GM03348 (cell line): ENCODE measurements at places on chromosomes 12 and 14.

DNA sequence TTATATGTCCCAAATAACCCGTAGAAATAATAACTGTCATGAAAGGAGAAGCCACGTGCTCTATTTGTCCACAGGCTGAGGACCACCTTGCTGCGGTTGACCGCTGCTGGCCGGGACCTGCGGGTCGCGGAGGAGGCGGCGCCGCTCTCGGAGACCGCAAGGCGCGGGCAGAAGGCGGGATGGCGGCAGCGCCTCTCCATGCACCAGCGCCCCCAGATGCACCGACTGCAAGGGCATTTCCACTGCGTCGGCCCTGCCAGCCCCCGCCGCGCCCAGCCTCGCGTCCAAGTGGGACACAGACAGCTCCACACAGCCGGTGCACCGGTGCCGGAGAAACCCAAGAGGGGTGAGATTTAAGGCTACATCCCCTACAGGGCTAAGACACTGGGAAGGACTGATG is 21.0 kb downstream of the RPGRIP1 start:
- peak; percentile 25 for DNase-seq

- DNase-seq = no peak
Measured at GRCh38 chr14:94081386-94081820, 293 bp downstream of the IFI27L1 start.

DNA sequence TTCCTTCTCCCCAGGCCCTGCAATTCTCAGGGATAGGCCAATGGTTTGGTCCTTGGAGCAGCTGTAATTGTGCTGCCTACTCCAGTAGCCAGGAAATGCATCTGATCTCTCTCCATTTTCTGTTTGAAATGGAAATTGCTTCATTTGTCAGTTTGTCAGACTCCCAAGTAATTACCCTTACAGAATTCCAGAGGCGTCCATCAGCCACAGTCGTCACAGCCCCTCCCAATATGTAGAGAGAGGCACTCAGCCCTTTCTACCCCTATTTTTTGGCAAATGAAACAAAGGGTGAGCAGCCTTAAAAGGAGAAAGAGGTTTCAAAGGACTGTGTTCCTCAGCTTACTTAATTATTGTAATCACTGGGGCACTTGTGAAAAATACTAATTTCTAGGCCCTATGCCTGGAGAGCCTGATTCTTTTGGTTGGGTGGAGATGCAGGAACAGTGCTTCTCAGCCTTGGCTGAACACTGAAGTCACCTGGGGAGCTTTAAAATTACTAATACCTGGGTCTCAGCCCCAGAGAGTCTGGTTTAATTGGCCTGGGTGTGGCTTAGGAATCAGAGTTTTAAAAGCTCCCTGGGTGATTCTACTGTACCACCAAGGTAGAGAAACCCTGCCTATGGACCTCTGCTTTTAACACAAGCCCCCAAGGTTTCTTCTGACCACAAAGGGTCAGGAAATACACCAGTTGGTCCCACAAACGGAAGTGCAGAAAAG is 190.0 kb downstream of the EMP1 start:
- no peak for DNase-seq

- DNase-seq = peak; percentile 73
Measured at GRCh38 chr12:65695113-65695865, 129.0 kb upstream of the HMGA2 start.

DNA sequence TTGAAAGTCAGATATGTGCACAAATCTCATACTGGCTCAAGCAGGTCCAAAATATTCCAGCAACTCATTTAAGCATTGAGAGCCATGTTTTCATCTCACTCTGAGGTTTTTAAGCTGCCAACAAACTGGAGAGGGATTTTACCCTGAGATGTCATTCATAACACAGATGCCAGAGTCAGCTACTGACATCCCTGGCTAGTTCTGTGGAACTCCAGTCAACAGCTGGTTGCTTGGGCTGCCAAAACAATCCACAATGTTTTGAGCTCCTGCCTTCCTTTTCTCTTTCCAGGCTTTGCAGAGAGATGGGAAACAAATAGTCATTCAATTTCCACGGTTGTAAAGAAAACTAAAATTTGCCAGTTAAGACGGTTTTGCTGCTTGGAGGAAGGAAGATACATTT is 621.2 kb upstream of the FBXO33 start:
- no peak for DNase-seq

GRCh38 chr14:94542111-94542810 is 19.0 kb upstream of the SERPINA4 start:
- DNase-seq = peak; percentile 56

DNA sequence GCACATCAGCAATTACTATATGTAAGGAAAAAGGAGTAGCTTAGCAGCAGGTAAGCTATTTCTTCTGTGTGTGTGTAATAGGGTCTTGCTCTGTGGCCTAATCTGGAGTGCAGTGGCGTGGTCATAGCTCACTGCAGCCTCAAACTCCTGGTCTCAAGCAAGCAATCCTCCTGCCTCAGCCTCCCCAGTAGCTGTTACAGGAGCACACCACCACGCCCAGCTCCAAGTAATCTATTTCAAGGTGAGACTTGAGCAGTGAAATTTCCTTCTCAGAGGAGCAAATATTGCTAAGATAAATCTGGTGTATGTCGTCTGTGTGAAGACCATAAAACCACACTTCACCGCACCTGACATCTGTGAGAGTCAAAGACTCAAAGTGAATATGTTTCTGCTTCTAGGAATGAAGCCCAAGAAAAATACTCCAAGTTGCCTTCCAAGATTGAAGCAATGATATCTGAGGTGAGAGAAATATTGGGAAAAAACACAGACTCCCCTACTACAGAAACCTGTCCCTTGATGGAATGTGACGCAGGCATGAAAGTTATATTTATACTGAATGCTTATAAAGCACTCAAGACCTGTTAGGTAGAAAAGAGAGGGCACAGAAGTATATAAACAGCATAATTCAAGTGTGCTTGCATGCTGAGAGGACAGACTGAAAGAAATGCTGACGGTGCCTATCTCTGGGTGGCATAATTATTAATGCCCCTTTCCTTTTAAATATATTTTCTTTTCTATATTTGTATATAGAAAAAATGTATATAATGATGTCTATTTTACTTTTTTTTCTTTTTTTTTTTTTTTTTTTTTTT is 2.5 kb upstream of the SELPLG start:
- no peak for DNase-seq

DNA sequence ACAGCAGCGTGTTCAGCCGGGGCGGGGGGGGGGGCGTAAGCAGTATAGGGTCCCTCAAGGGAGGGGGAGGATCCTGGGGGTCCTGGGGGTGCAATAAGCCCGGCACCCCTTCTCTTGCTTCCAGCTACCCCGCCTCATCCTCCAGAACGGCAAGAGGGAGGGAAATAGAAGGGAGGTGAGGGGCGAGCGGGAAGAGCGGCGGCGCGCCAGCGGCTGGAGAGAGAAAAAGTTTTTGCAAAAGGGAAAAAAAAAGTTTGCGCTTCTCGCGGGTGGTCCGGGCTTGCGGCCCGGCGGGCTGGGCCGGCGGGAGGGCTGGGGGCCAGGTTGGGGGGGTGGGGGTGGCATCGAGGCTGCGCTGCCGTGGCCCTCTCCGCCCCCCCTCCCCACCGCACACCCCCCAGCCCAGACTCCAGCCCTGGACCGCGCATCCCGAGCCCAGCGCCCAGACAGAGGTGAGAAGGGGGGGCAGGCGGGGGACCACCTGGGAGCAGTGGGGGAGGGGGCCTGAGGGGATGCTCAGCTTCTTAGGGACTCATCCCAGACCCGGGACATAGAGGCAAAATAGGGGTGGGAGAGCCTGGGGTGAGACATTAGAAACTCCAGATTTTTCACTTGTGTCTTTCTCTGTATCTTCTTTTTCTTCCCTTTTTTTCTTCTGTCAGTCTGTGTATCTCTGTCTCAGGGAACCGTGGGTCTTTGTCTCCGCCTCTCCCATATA is at the start of gene GLI1:
Gene GLI1 (plus strand): TSS at position 36 of the 718 bp plus-strand sequence. CDS start 3,907 bp downstream, outside the sequence.
- peak; percentile 77 for DNase-seq

- DNase-seq = peak; percentile 9
Measured at GRCh38 chr12:102372087-102372486, 108.3 kb downstream of the IGF1 start.

GRCh38 chr12:72011374-72011773 is 72.7 kb downstream of the TPH2 start:
- DNase-seq = no peak

GRCh38 chr14:71931492-71932228 is 569 bp upstream of the RGS6 start:
- peak; percentile 13 for DNase-seq

- DNase-seq = no peak
Measured at GRCh38 chr14:61567838-61568571, 127.3 kb upstream of the HIF1A start.

GRCh38 chr12:112992541-112993398 is 14.5 kb downstream of the OAS2 start:
- DNase-seq = peak; percentile 82

- DNase-seq = peak; percentile 54
Measured at GRCh38 chr12:49698619-49699545, 8.3 kb downstream of the FMNL3 start.

DNA sequence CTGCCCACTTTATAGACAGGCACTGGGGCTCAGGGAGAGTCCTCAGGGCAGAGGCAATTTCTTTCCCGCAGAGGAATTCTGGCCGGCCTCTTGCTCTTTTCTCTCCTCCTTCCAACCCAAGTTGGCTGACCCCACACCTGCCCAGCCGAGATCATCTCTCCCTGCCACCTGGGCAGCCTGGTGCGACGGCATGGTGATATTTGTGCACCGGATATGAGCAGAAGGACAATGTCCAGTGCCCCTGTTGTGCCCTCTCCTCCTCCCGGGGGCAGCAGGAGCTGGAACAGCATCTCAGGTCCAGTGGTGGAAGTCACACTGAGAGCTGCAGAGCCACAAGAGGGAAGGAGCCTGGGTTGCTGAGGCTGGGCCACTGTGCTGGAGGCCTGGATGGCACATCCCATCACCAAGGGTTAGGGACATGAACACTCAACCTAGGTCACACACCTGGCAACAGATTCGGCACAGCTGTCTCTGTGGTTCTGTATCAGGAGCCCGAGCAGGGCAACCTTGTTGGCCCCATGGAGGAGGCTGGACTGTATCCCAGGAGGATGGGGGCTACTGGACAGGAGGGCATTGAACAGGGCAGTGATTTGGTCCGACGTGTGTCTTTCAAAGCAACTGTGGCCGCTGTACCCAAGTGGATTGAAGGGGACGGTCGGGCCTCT is 57.7 kb upstream of the DIO3 start:
- no peak for DNase-seq

DNA sequence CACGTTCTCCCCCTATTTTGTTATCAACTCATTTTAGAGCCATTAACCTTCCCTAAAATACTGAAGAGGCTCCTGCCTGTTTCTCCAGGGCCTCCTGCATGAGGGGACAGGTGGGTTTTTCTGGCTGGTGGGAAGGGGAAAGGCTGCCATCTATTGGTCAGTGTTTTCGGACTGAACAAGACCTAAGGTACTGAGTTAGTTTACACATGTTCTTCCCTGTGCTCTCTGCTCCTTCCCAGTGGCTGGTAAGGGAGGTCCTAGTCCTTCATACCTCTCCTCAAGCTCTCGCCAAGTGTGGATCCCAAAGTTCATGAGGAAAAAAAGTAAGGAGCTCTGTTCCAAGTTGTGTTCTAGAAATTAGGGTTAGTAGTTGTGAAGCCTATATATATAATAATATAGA is 357.5 kb downstream of the FSCB start:
- DNase-seq = no peak

- peak; percentile 52 for DNase-seq
Measured at GRCh38 chr12:13211859-13212664, 15.5 kb downstream of the EMP1 start.

GRCh38 chr12:109923481-109924245 is 23.6 kb downstream of the TCHP start:
- DNase-seq = no peak

DNA sequence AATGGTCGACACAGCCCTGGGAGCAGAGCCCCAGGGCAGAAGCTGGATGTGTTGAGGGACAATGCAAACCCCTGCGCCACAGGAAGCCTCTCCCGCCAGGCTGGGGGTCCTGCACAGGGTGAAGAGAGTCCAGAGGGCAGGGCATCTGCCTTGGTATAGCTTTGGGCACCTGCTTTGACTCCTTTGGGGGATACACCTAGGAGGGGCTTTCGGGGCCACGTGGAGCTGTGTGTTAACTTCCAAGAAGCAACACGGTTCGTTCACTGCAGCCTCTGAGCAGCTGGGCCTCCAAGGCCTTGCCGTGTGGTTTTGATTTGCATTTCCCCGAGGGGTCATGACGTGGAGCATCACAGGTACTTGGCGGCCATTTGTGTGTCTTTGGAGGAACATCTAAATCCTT is 5.8 kb upstream of the PUS1 start:
- DNase-seq = no peak

- peak; percentile 44 for DNase-seq
Measured at GRCh38 chr12:62647586-62647985, 181.0 kb downstream of the MON2 start.

- no peak for DNase-seq
Measured at GRCh38 chr12:129848876-129849275, 54.9 kb downstream of the TMEM132D start.

DNA sequence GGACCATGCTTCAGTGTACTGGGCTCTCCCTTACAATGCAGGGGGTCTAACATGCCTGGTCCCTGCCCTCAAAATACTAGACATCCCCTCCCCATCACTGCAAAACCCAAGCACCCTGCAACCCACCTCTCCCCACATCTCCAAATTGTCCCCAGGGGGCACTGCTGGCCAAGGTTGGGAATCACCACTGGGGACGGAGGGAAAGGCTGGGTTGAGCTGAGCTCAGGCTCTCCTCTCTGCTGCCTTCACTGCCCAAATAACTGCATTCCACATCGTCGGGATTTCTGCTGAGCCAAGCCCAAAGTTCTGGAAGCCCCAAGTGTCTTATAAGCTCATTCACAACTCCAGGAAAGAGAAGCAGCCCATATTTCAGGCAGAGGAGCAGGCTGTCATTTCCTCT is 69.6 kb downstream of the NT5DC3 start:
- peak; percentile 77 for DNase-seq

GRCh38 chr12:94725375-94726168 is 75.2 kb upstream of the TMCC3 start:
- peak; percentile 18 for DNase-seq

DNA sequence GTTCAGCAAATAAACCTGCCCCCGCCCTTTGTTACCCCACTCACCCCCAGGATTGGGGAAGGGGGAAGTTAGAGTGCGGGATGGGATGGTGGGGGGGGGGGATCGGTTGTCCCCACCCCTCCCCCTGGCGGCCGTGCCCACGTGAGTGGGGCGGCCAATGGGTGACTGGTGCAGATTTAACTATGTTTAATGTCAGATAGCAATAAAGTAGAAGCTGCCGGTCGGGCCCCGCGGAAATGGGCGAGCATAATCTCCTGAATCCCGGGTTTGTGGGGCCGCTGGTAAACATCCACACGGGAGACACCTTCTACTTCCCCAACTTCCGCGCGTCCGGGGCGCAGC is at the start of gene HOXC12:
Gene HOXC12 (plus strand): TSS at position 210 of the 342 bp plus-strand sequence. CDS start 27 bp downstream, at position 237.
- DNase-seq = no peak
